ENCODE measurements at places on chromosomes 4 and X.

- no peak for DNase-seq
These were observed 1.1 kb downstream of the CXCL1 start for GRCh38 chr4:73870260-73870659.

- no peak for DNase-seq
These were observed 6.8 kb upstream of the SORCS2 start for GRCh38 chr4:7185487-7186030.

- no peak for DNase-seq
These were observed 626.2 kb downstream of the MID1IP1 start for GRCh38 chrX:39427492-39427891.

- no peak for DNase-seq
These were observed 12.4 kb downstream of the NKX1-1 start for GRCh38 chr4:1393866-1394265.

GRCh38 chr4:123936621-123937043, 540.0 kb downstream of the SPRY1 start:
- DNase-seq = no peak

- DNase-seq = no peak
These were observed 1230.2 kb upstream of the ADGRL3 start for GRCh38 chr4:59969909-59970308.

DNA sequence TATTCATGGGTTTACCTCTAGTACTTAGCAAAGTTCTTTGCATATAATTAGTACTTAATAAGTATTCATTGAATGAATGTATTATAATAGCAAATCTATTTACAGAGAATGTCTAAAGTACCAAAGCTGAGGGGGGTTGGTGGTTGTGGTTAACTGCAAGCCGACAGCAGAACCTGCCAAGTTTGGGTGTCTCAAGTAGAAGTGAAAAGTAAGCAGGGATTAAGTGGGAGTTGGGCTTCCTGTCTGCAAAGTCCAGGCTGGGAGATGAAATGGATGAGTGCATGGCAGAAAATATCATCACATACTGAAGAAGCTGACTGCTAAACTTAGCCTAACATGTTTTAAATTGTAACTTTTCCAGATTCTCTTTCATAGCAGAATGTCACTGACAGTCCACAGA, 169.6 kb downstream of the CAMK2D start:
- DNase-seq = no peak

DNA sequence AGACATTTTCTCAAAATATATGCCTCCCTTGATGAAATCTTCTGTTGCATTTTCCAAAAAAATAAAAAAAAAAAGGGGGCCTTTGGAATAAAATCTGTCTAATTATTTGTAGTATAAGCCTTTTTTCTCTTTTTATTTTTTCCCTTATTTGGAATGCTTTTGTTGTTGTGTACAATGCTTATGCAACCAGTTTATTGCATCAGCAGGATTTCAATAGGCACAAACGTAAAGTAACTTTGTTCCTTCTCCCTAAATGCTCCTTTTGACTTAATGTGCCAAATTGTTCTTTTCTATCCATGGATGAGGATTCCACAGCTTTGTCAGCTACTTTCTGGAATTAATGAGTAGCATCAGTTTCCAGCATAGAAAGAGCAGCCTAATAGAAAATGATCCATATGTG, 59.6 kb upstream of the HPGD start:
- DNase-seq = no peak

DNA sequence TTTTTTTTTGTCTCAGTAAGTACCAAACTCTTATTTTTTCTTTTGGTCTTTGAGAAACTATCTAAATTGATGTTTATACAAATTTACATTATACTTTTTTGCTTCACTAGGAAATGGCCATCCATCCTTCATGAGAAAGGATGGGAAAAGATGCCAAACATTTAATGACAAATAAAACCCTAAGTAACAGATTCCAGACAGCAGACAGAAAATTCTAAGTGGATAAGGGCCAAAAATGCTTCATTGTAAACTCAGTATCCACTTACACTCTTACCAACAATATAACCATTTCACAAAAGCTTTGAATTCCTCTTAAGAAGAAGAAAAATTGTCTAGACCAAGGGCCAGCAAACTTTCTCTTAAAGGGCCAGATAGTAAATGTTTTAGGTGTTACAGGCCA, 3.5 kb downstream of the GUCY1B1 start:
- DNase-seq = no peak

DNA sequence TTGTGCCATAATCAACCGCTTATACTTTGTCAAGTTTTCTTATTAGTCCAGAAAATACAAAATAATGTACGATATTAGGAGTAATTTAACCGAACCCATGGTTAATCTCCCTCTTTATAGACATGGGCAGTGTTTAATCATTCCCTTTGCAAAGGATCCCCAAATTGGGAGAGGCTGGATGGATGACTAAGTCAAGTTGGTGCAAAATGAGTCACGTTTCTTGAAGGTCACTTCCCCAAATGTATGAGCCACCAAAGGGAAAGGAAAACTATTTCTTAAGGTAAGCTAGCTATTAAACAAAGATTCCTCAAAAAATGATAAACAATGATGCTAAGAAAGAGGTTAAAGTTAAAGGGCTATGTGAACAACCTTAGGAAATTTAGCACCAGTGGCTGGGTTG, 17.5 kb downstream of the MAML3 start:
- no peak for DNase-seq

Data from SHP77 treated with DMSO at 0.1 percent for 48 hours (cell line).